ENCODE measurements at places on chromosomes 1 and 21.

DNA sequence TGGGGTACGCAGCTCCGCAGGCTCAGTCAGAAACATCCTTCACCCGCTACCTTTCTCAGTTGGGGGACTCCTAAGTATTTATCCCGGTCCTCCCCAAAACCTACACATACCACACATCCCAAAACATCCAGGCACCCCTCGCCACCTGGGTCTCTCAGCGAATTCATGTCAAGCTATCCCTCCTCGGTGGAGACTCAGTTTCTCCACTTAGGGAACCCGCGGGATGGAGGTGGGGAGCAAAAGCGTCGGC, 1.3 kb upstream of the ZBTB7B start:
- DNase-seq, result no peak

DNA sequence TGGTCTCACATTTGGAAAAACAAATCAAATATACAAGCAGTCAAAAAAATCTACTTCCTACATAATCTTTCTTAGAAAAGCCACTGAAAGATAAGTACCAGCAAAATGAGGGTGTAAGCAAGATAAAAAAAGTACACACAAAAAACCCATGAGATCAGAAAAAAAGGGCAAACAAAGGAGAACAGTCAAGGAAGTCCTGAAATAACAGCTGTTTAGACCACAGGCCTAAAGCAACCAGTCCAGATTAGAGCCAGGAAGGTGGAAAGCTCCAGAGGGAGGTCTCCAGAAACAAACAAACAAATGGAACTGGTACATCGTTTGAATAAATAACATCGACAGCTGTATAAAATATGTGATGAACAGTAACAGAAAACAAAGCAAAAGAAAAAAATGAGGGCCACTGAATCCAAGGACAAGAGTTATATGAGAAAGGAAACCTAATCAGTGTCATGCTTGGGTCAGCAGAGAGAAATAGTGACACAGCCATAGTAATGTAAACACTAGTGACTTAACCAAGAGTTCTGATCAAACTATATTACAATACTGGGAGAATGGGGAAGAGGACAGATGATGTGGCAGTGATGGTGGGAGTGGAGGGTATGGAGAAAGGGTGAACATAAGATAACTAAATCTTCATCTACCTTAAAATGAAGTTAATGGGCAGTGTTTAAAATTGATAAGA, 67.5 kb downstream of the NVL start:
- DNase-seq, result no peak

- DNase-seq, result no peak
Observed at GRCh38 chr21:29829564-29830275, 110.1 kb downstream of the GRIK1 start.

DNA sequence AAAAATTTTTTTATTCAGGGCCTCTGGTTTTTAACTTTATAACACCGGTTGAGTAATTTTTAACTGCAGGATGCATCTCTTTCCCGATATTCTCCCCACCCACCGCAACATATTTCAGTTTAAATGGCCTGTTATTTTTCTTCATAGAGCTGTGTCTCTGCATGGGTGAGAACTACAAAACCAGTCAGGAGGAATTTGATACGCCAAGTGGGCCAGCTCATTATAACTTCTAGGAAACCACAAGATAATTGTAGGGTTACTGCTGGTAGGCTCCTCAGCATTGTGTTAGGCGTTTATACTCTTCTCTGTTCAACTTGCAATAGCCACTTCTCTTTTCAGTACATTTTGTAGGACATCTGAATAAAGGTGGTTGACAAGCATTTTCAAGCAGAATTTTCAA, 169.7 kb downstream of the PBX1 start:
- no peak for DNase-seq

- DNase-seq, result no peak
Observed at GRCh38 chr1:101262630-101263348, 26.0 kb downstream of the S1PR1 start.

GRCh38 chr1:102463328-102463727, 466.6 kb upstream of the OLFM3 start:
- DNase-seq, result no peak

GRCh38 chr1:178209935-178210334, 116.0 kb downstream of the RASAL2 start:
- no peak for DNase-seq

GRCh38 chr1:45883658-45884057, 80.2 kb downstream of the MAST2 start:
- no peak for DNase-seq

GRCh38 chr1:115458426-115459114, 120.5 kb upstream of the NGF start:
- no peak for DNase-seq

GRCh38 chr1:101065575-101065974, 40.0 kb upstream of the DPH5 start:
- DNase-seq, result no peak

DNA sequence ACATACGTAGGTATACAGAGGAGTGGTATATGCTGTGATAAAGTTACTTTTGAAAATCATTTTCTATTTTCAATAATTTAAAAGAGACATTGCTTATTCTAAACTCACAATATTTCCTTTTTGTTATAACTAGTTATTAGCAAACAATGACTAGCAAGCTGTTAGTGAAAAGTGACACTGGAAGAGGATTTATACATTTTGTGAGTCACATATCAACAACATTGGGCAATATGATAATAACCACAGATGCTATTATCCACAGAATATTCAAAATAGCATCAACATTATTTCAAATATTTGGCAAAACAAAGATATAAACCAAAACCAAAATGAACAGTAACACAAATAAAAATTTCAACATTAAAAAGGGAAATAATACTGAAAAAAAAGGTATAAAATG, 104.0 kb upstream of the HP1BP3 start:
- no peak for DNase-seq

GRCh38 chr1:13675151-13675651, 24.8 kb upstream of the PRDM2 start:
- DNase-seq, result no peak

- no peak for DNase-seq
Observed at GRCh38 chr1:246416261-246416660, 90.8 kb downstream of the SMYD3 start.

DNA sequence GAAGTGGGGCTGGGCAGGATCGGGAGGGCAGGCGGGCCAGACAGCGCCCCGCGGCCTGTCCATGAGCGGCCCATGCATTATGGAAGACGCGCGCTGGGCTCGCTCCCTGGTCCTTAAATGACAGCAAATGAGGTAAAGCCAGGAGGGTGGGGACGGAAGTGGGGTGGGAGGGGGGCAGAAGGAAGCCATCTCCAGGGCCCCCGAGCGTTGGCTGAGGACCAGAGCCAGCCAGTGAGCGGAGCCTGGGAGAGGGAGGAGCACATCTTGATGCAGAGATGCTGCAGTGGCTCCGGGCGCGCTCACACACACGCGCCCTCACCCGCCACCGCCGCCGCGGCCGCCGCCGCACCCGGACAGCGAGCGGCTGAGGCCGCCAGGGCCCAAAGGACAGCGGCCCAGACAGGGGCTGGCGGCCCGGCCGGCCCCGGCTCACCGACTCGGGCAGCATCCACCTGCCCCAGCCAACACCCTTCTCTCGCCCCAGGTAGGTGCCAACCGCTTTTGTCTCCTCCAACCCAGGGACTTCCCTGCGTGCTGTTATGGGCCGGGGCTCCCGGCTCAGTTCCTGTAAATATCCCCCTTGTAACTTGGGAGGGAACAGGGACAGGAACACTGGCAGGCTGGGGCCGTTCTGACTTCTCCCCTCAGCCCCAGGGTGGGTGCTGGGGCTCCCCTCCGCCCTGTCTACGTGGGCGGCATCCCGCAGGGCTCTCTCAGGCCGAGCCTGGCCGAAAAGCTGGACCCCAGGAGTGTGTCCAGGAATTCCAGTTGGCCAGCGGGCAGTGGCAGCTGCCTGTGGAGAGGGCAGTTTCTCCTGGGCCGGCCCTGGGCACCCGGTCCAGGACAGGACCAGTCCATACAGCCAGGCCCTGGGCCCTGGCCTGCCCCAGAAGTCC, at the start of gene CNTN2:
Gene CNTN2 (plus strand): TSS at position 302 of the 896 bp plus-strand sequence. CDS start 9,974 bp downstream, outside the sequence.
- DNase-seq, result no peak

GRCh38 chr1:205003358-205004131, 39.5 kb upstream of the CNTN2 start:
- no peak for DNase-seq

DNA sequence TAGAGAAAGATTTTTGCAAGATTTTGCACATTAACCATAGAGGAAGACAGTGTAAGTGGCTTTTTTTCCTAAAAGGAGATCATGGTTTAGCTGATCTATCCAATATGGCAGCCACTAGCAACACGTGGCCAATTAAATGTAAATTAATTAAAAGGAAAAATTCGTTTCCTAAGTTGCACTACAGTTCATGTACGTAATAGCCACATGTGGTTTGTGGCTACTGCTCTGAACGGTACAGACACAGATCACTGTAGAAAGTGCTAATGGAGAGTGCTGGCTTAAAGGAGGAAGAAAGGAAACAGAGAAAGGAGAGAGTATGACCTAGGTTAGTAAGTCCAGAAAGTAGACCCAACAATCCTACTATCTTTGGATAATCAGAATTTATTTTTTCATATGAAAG, 170.8 kb downstream of the SIPA1L2 start:
- no peak for DNase-seq

DNA sequence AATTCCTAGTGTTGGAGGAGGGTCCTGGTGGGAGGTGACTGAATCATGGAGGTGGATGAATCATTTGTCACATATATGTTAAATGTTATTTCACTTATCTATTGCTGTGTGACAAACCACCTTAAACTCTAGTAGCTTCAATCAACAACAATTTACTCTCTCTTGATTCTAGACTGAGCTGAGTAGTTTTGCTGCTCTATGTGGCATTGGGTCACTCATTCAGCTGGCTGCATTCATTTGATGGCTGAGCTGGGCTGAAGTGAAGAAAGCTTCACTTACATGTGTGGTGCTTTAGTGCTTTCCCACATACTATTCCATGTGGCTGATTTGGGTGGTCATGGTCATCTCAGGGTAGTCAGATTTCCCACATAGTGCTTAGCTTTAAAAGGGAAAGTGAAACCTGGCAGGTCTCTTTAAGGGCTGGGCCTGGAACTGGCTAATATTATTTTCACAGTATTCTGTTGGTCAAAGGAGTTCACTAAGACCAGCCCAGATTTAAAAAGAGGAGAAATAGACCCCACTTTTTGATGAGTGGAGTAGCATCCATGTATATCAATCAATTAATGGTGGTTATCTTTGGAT, 10.5 kb downstream of the DNAH14 start:
- DNase-seq, result no peak

DNA sequence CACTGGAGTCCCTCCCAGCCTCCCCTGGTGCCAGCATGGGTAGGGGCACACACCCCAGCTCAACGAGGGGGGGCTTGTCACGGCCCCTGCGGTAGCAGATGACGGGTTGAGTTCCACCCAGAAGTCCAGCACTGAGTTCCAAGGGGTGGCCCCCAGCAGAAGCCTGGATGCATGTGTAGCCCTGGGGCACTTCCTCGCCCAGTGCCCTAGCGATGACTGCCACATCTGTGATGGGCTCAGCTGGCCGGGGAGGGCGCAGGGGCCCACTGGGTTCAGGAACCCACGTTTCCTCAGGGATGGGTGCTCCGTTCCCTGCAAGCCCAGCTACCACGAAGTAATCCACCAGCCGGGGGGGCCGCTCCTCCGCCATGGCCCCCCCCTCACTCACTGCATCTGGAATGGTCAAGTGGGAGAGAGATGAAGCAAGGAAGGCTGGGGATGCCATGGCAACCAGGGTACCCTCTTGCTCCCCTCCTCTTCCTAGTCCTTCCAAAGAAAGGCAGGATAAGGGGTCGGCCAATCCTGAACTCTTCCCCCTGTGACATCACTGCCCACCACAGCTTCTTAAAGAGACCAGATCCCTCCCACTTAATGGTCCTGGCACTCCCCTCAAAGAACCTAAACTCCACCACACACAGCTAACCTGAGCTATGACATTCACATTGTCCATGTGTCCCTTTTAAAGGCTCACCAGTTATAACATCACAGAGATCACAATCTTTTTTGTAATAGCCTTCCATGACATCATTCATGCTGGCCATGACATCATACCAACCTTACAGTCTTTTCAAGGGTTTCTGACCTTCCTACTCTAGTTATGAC, 2.3 kb downstream of the DENND4B start:
- no peak for DNase-seq

GRCh38 chr1:56710646-56711045, 65.5 kb downstream of the PRKAA2 start:
- DNase-seq, result no peak

- no peak for DNase-seq
Observed at GRCh38 chr21:31671146-31671716, 11.7 kb downstream of the SOD1 start.

DNA sequence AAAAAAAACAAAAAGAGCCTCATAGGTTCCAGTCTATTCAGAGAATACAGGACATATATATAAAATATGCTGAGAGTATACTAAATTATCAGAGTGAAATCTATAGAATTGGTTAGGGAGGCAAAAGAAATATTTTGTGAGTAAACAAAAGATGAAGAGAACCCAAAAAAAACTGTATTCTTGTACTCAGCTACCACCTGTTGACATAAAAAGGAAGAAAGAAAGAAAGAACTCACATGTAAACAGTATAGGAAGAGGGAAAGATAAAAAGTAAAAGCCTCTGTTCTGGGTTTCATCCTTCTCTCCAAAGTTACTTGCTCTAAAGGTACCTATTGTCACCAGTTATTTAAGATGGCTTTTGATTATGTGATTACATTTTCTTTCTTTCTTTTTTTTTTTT, 9.9 kb upstream of the BNIPL start:
- no peak for DNase-seq

DNA sequence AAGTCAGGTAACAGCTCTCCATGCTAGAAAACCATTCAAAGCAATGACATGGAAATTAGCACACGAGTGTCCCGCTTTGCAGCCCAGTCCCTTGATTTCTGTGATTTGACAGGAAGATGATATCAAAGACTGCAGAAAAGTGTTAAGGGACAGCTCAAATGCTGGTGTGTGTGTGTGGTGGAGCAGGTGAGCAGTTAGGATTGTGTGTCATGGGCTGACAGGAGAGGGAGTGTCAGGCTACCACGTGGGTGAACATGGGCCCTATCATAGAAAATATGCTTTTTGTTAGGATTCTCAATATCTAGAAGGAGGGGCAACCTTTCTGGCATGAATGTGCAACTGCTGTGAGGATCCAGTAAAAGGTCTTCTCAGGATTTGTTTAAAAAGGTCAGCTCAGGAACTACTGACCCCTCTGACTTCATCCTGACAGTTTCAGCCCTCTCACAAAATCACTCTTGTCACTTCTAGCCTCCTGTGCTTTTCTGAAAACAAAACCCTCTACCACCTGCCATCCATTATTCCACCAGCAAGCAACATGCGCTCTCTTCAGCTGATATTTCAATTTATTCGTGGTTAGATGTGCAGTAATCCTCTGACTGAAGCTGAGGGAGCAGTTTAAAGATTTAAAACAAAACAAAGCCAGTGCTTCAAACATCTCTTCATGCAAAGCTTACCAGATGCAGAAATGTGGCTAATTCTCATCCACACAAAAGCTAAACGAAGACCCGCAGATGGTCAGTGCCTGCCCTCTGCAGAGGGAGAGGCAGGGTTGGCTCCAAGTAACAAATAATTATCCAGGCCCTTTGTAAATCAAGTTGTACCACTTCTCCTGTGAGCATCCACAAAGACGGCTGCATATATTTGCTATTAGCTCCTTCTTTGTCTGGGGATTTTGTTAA, 397.9 kb downstream of the PTBP2 start:
- no peak for DNase-seq

- DNase-seq, result no peak
Observed at GRCh38 chr1:116755681-116756080, 1.5 kb downstream of the CD2 start.

All from stimulated activated CD4-positive, alpha-beta T cell treated with anti-CD3 and anti-CD28 coated beads, Interleukin-15, amount 100 ng/mL, for 1 hour (primary cell).